ENCODE measurements at places on chromosomes 6 and 20.

DNA sequence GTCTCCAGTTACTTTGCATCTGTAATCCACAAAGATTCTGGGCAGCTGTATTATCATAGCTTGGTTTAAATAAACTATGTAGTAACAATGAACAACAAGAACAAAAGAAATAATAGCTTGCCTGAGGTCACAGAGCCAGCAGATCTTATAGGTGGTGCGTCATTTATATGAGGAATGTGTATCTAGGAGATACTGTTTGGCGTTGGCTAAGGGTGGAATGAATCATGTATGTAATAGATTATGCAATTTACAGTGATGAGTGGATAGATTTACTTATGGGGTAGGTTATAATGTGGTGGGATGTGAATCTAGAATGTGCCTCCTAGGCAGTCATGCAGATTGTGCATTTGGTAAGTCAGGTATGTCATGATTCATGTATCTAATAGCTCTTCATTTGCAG, 42.8 kb downstream of the HNF4A start:
- DNase-seq: no peak

DNA sequence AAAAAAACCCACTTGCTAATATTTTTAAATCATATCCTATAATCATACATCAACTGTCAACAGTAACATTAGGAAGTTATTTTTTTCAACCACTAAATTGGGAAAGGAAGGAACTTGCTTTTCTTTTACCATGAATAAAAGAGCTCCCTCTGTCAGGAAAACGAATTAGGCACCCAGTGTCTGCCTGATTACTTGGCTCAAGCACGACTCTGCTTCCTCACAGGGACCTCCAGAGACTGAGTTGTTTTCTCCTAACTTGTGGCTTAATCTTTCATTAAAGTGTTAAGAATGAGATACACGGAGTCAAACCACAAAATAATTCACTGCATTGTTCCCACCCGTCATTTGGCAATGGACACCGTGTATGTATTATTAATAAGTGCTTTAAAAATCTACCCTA, 1405.1 kb upstream of the EYS start:
- peak; percentile 4 for DNase-seq

DNA sequence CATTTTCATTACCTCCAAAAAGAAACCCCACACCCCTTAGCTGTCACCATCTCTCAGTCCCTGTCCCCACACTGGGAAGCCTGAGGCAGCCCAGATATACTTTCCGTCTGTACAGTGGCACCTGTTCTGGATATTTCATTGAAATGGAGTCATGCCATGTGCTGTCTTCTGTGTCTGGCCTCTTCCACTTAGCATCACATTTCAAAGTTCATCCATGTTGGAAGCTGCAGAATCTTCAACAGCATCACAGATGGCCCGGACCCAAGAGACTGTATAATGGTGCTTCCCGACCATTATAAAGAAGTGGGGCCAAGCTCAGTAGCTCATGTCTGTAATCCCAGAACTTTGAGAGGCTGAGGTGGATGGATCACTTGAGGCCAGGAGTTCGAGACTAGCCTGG, 58.4 kb downstream of the DLGAP4 start:
- no peak for DNase-seq

- no peak for DNase-seq
Observed at GRCh38 chr20:50014570-50015562, 32.1 kb downstream of the SNAI1 start.

DNA sequence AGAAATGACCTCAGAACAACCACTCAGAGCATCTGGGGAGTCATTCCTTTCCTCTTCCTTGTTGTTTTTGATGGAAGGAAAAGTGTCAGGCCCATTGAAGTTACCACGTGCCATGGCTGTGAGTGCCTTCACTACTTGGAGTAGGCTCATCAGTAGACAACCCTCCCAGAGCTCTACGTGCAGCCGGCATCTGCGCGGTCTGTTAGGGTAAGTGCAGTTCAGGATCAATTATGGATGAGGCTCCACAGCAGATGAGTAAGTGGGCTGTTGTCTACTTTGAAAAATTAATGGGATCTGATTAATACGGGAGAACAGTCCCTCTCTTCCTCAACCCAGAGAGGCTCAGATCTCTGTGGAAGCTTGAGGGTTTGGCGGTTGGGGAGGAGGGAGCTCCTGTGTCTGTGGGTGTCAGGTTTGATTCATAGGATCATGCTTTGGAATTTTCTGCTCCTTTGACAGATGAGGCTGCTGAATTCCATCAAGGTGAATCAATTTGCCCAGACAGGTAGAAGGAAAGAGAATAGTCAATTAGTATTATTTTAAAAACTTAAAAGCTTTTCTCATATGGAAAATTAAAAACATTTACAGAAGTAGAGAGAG, 93.8 kb upstream of the TOX2 start:
- no peak for DNase-seq

- DNase-seq: peak; percentile 28
Observed at GRCh38 chr6:63245909-63246308, 34.6 kb downstream of the FKBP1C start.

DNA sequence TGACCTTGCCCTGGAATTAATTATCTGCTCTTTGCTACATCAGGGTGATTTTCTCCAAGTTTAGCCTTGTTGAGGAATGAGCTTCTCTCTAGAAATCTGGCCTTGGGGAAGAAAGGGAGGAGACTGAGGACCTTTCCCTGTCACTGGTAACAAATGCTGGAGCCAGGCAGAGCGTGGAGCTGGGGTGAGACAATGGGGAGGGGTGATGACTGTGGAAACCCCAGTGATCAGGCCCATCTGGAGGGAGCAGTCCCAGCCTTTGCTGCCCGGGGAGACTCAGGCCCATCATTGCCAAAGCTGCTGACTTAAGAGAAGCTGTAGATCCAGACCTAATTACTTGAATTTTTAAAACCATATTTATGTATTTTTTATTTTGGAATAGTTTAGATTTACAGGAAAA, 31.3 kb downstream of the BCAS4 start:
- no peak for DNase-seq

- DNase-seq: no peak
Observed at GRCh38 chr20:45935416-45936046, 1.0 kb downstream of the PCIF1 start.

- no peak for DNase-seq
Observed at GRCh38 chr6:117512056-117512828, 29.8 kb downstream of the DCBLD1 start.

DNA sequence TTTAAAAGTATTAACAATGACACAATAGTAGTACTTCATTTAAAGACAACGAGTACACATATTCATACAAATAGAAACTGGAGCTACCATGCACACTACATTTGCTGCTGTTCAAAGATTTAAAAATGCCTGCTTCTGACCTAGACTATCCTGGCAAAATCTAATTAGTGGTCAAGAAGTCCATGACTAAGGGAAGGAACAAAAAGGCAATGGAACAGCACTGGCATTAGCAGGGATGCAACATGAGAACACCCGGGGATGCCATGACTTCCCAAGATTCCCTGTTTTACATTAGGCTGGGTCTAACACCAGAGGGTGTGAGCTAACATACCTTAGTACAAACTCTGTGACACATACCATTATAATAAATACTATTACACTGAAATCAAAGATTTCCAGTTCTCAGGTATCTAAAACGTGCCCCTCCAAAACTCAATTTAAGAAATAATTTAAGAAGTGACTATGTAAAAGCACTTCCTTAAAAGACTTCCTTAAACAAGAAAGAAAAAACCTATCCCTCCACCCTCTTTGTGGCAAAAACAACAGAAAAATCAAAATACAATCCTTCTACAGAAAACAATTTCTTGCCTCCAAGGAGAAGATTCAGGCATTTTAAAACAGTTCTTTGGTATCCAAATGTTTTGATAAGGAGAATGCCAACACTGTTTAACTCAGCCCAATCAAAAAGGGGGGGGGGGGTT, 25.5 kb downstream of the CHD6 start:
- no peak for DNase-seq

DNA sequence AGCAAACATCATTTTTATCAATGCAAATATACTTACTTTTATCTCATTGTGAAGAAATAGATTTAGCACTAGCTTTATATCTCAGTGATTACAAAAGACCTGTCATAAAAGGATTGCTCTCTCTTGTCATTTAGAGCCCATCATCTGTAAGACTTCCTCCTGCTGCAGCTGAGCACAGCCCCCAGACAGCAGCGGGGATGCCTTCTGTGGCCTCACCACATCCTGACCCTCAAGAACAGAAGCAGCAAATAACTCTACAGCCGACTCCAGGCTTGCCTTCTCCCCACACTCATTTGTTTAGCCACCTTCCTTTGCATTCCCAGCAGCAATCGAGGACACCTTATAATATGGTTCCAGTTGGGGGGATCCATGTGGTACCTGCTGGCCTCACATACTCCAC, 127.0 kb upstream of the EDN1 start:
- no peak for DNase-seq

DNA sequence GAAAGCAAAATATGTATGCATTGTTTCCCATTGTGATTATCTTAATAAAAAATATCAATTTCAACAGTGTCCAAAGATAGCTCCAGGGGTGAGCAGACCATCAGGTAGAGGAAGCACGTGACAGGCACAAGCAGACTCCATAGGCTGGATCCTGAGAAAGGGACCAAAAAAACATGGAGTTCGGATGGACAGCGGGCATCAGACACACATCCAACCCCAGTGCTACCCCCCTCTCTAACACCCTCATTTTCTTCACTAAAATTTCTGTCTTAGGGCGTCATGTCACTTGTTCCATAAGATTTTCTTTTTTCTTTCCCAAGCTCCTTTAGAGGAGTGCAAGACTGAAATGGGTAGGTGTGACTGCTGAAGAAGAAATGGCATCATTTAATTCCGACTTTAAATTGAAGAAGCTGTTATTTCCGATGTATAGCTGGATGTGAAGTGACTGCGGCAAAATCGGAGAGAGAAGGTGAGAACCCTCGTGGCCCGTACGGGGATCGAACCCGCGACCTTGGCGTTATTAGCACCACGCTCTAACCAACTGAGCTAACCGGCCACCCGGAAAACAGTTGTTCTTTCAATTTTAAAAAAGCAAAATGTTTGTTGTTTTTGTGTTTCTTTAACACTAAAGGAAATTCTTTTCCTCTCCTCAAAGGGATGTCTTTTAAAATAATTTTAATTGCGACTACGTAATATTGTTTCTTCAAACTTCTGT, 10.3 kb upstream of the PRSS16 start:
- peak; percentile 89 for DNase-seq

- DNase-seq: no peak
Observed at GRCh38 chr6:67412035-67412434, 1223.0 kb upstream of the ADGRB3 start.

GRCh38 chr6:131061041-131061750, 1.8 kb downstream of the EPB41L2 start:
- DNase-seq: no peak

- no peak for DNase-seq
Observed at GRCh38 chr6:40492187-40492586, 95.0 kb downstream of the LRFN2 start.

DNA sequence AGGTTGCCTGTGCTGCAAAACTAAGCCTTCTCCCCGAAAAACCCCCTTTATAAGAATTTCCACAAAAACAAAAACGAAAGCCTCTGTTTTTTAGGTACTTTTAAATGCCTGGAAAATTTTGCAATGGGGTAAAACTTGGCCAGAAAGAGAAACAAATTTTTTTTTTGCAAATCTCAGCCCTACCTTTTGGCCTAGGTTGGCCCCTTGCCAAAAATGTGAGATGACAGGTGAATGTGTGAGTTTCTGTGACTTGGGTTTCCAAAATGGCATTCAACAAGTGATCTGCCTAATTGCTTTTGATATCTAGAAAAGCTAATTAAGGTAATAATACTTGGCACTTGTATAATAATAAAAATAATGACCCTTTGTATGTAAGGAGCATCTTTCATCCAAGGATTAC, 48.4 kb downstream of the MAFB start:
- DNase-seq: no peak

- DNase-seq: no peak
Observed at GRCh38 chr6:26214803-26215584, 127.8 kb downstream of the HFE start.

- no peak for DNase-seq
Observed at GRCh38 chr6:109166673-109167072, 71.4 kb downstream of the CEP57L1 start.

GRCh38 chr20:48697845-48698491, 129.8 kb downstream of the PREX1 start:
- DNase-seq: peak; percentile 55

GRCh38 chr6:119334535-119335264, 14.9 kb downstream of the MAN1A1 start:
- DNase-seq: no peak

- DNase-seq: no peak
Observed at GRCh38 chr6:139982195-139982594, 607.7 kb upstream of the CITED2 start.

DNA sequence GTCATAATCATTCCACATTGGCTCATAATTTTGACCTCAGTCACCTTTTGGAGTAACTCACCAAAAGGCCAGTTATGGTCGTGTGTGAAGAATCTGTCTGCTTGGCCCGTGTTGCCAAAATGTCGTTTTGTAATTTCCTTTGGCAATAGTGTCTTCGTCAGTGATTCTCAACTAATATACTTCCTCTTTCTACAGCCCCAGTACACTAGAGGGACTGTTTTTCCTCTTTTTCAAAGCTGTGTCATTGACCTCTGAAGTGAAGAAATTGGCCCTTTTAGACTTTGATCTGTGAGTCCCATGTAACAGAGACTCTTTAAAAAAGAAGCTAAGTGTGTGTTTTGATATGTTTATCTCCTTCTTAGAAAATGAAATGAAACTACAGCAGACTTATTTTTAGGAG, 5.2 kb downstream of the FOXO3 start:
- peak; percentile 41 for DNase-seq

- no peak for DNase-seq
Observed at GRCh38 chr20:43727980-43728590, 1.3 kb upstream of the GTSF1L start.

DNA sequence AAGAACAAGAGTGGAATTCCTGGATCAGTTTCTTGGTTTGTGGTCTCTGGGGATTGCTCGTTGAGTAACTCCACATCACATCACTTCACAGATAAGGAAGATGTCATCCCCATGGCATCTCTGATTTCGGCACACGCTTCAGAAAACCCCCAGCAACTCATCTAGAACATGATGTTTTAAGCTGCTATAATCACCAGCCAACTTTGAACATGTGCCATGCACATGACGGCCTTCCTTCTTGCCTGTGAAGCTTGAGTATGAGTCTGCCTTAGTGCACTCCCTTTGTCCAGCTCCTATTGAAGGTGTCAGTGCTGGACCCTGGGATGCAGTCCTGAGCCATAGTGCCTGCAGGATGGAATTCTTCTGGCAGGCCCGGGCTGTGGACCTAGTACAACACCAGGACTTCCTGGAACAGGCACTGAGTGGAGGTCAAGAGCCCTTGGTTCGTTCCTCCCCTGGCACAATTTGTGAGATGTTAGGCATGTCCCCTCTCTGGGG, 231.5 kb upstream of the SUPT3H start:
- no peak for DNase-seq

Data from SK-MEL-5 (cell line).